Uterine smooth muscle cell (primary cell): ENCODE measurements at places on chromosomes 5 and 9. TPM values are rescaled to one million over a fixed set of nuclear protein-coding genes. Genes with fewer than 3 reads are reported as not detected.

The TEK gene
- total RNA-seq = 3.1 and 3.6 TPM in 2 replicates

The PURA gene
- 13.8 and 22.7 TPM in 2 replicates for total RNA-seq

The GRPEL2 gene
- total RNA-seq = 31.9 and 36.7 TPM in 2 replicates

The S100Z gene
- total RNA-seq = not detected in 2 replicates

The FAM153A gene
- total RNA-seq = 0.62 TPM in 1 of 2 replicates, not detected in the other

The TLX3 gene
- not detected in 2 replicates for total RNA-seq

The ERCC6L2 gene
- total RNA-seq = 84.0 and 85.5 TPM in 2 replicates
